GM12892 (cell line): ENCODE measurements at places on chromosomes 2 and 18.

DNA sequence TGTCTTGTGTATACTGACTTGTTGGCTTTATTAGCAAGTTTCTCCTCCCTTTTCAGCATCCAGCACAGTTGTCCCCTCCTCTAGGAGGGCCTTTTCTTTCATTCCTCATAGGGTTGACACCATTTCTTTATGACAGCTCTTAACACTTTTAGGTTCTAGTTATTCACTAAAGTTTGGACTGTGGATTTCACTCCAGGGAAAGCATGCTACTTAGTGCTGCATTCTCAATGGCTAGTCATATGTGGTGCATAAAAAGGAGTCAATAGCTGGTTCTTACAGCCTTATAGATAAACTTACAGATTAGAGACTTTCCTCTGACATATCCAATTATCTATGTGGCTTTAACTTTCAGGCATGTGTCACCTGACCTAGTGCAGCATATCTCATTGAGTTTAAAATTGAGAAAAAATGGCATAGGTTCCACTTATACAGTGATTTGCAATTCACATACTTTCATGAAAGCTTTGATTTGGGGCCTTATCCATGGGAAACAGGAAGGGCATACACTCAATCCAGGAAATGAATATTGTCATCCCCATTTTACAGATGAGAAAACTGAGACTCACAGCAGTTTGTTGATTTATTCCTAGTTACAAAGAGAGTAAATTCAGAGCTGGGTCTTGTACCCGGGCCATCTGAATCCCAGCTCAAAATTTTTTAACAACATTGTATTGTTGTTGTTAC, 289.7 kb downstream of the LPIN1 start:
- no peak for DNase-seq

GRCh38 chr2:25274868-25275574, 66.7 kb downstream of the DNMT3A start:
- DNase-seq = no peak

- DNase-seq = no peak
These were observed 1.8 kb upstream of the PCARE start for GRCh38 chr2:29075894-29076705.

DNA sequence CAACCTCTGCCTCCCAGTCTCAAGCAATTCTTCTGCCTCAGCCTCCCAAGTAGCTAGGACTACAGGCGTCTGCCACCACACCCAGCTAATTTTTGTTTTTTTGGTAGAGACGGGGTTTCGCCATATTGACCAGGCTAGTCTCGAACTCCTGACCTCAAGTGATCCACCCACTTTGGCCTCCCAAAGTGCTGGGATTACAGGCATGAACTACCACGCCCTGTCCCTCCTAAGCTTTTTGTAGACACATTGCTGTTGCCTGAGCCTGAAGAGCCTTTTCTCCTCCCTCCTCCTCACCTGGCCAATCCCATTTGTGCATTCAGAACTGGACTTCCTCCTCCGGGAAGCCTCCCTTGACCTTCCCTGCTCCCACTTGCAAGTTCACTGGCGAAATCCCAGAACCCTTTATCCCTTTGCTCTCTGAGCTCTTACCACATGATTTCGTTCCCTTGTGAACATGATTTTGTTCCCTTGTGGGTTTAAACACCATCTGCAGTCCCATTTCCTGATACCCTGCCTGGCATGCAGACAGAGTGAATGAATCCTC, 2.6 kb downstream of the C2orf72 start:
- DNase-seq = no peak
